NCI-H524 treated with DMSO at 0.1 percent for 48 hours (cell line): ENCODE measurements at places on chromosomes 2 and 18.

DNA sequence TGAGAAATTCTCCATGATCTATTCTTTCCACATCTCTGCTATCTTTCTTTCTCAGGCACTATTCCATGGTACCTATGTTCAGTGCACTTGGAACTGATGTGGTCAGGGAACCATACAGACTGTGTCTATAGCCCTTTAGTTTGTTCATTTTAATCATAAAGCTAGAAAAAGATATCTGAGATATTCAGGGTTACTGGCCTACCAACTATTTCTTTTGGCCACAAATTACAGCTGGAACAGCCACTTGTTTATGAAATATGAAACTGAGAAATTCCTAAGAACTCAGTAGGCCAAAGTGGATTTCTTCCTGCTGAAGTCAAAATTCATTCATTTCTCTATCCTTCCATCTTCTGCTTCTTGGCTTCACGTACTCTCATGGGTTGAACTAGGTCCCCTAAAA lies 22.8 kb upstream of the LYPD1 start:
- DNase-seq, result no peak

DNA sequence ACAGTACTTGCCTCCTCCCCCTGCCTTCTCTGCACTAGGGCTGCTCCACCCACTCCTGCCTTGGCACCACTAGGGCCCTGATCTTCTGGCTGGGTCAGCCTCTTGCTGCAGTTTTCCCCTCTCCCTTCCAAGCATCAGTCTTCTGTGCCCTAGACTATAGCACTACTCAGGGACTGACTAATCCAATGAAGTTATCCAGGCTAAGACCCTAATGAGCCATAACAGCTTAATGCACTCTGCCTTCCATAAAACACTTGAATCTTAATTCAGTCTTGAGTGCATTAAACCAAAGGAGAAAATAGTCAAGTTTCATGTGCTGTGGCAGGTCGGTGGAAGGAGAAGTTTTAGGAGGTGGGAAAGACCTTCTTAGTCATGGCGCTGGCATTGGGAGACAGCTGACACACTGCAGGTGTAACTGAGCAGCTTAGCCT lies 95.7 kb downstream of the BIN1 start:
- DNase-seq, result peak; percentile 93

GRCh38 chr2:168592181-168592831 lies 136.2 kb downstream of the CERS6 start:
- DNase-seq, result no peak

GRCh38 chr18:50013363-50014138 lies 181.4 kb downstream of the MYO5B start:
- no peak for DNase-seq

- DNase-seq, result no peak
These were observed 86.5 kb upstream of the ACAA2 start for GRCh38 chr18:49899657-49900330.

DNA sequence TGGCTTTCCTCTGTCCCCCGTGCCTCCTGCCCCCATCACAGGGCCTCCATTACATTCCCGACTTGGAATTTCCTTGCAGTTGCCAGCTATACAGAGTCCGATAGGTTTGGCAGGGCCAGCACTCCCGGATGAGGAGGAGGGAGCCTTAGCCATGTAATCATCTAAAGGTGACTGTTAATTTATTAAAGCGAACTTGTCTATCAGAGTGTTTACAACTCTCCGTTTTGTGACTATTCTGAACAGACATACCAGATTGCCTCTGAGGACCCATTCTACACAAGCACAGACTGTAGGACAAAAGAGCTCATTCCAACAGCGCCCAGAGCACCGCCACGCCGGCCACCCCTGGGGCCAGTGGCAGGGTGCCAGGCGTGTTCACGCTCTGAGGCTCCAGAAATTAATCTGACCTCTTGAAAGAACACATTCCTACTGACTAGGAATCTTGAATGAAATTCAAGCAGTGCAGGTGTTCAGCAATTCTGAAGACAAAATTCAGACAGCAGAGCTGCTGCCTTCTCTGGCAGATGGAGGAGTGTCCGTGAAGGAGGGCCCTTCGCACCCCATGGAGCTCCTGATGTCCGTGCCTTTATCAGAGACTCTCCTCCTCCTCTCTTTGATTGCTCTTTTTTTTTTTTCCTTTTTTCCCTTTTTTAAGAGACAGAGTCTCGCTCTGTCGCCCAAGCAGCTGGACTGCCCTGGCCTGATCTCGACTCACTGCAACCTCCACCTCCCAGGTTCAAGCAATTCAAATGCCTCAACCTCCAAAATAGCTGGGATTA lies 58.1 kb upstream of the RALBP1 start:
- DNase-seq, result peak; percentile 56

- no peak for DNase-seq
These were observed 42.0 kb downstream of the NDUFA10 start for GRCh38 chr2:239983004-239983778.

DNA sequence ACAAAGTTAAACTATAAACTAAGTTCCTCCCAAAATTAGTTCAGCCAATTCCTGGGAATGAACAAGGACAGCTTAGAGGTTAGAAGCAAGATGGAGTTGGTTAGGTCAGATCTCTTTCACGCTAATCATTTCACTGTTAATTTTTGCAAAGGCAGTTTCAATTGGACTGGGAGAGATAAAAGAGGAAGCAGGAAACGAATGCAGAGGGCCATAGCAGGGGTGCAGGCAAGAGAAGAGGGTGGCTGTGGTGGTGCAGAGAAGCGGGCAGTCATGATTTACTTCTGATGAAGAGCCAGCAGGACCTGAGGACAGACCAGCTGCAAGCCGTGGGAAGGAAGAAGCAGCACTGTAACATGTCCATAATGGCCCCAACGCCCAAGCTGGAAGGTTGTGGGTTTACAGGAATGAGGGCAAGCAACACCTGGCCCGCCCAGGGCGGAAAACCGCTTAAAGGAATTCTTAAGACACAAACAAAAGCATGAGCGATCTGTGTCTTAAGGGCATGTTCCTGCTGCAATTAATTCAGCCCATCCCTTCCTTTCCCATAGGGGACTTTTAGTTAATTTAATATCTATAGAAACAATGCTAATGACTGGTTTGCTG lies 4.1 kb upstream of the RMP24 start:
- no peak for DNase-seq

- DNase-seq, result peak; percentile 19
These were observed 56.7 kb upstream of the ACKR3 start for GRCh38 chr2:236512902-236513435.

- DNase-seq, result no peak
These were observed 427.9 kb downstream of the PLCL1 start for GRCh38 chr2:198232281-198232680.

DNA sequence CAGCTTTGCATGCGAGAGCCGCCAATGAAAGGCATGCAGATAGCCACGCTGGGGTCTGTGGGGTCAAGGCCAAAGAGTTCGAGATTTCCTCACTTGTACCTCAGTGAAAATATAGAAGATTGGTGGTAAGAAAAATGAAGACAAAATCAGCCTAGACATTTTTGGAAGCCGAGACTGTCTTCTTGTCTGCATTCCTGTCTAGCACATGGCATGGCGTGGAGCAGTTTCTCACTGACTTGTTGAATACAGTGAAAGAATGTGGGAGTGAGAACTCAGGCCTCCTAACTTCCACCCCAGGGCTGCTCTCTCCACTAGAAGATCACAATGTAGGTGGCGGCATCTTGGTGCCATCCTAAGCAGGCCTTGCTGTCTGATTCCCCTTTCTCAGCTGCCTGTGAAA lies 740.8 kb upstream of the HS6ST1 start:
- DNase-seq, result no peak

DNA sequence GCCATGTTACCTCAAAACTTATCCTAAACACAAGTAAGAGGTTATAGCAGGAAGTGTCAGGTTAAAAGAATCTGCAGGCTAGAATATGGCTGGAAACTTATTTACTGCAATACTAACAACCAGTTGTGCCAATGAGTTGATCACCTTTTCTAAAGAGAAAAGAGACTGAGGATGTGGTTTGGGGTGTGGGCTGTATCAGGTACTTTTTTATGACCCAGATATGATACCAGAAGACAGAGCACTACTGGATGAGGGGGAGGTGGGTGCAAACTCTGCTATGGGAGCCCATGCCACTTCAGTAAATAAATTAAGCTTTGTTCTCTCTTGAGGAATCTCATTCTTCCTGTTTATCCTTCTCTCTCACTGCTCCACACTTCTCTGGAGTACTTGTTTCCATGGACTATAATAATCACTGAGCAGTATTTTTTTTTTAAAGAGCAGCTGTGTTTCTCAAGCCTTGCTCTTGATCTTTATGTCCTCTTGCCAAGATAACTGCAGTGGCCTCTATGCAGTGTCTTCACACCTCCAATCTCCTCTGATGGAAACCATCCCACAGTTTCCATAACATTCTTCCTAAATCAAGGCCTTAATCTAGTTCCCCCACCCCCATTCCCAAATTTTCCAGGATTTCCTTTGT lies 51.2 kb upstream of the NOSTRIN start:
- DNase-seq, result no peak

DNA sequence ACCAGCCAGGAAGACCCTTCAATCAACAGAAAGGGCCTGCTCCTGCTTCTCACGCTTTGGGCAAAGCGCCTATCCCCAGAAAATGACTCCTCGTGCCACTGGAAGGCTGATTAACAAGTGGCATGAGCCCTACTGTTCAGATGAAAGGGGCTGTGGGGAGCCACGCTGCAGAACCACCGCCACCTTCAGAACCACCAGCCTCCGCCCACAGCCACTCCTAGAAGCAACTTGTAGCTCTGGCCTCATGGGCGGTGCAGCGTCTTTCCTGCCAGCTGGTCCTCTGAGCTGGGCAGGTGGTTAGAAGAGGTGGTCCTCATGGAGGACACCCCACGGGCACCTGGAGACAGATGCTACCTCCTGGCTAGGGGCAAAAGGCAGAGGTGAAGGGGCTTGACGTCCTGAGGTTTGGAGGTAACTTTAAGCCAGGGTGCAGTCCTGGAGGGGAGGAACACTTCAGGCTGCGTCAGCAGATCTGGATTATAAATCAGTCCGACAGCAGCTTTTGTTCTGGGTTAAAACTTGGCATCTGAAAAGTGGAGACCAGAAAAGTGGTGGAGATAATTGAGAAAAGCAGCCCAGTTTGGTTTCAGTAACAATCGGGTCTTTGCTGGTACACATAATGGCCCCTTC lies 861 bp upstream of the SEMA4C start:
- no peak for DNase-seq

DNA sequence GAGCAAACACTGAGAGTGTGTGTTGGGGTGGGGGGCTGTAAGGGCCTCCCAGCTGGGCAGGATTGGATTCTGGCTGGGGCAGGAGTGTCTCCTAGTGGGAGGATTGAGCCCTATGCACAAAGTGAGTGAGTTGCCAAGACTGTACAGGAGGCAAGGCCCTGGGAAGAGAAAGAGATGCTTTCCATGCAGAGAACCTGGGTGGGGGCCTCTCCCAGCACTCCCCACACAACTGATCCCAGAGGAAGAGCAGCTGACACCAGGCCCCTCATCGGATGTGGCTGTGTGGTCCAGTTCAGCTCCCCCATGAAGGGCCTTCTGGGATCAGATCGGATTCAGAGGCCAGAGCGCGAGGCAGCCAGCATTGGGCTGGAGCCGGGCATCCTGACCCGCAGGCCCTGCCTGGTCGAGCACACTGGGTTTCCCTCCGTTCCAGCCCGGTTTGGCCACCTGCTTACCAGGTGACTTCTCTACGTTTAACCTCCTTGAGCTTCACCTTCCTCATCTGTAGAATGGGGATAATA lies 49.4 kb upstream of the FAHD2A start:
- no peak for DNase-seq

DNA sequence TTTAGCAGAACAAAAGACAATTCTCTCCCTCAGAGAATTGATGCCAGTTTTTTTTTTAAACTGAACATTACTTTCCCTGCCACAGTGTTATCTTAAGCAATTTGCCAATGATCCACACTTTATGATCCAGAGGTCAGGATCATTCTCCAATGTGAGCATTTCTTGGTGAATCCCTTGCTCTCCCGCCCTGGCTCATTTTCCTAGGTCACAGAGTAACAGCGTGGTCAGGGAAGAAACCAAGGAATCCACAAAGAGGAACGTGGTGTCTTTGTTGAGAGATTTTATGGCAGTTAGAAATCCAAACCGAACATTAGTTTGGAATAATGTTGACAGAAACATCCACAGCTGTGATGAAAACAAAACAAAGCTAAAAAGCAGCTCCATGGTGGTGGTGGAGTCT lies 250.3 kb downstream of the TTC32 start:
- DNase-seq, result no peak

GRCh38 chr2:235493402-235493774 lies 455 bp upstream of the AGAP1 start:
- DNase-seq, result no peak

DNA sequence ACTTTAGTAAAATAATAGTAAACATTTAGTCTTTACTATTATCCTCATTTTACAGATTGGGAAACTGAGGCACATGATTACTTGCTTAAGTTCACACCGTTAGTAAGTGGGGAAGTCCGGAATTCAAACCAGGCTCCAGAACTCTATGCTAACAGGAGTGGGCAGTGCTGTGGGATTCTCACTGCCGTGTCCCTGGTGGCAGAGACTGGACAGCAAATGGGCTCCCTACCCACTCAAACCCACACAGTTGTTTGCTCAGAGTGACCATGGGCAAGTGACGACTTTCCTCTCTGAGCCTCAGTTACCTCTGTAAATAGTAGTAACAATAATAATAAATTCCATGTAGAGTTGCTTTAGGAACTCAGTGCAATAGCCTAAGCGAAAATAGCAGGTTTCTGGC lies 24.0 kb downstream of the MAIP1 start:
- no peak for DNase-seq

DNA sequence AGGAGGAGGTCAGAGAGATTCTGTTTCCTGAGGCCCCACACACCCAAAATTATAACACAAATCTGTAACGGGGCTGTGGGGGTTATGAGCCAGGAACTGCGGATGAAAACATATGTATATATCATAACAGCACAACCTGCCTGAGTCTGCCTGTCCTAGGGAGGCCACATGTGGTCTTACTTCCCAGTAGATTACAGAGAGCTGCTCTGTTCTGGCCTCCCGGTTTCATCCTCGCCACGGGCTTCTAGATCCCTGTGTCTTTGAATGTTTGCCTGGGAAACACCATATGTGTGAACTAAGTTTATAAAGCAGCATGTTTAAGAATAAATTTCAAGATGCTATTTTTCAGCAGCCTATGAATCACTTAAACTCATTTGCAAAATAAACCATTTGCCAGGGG lies 124.0 kb downstream of the TMEM200C start:
- no peak for DNase-seq

GRCh38 chr2:5042666-5043440 lies 649.3 kb upstream of the SOX11 start:
- no peak for DNase-seq

DNA sequence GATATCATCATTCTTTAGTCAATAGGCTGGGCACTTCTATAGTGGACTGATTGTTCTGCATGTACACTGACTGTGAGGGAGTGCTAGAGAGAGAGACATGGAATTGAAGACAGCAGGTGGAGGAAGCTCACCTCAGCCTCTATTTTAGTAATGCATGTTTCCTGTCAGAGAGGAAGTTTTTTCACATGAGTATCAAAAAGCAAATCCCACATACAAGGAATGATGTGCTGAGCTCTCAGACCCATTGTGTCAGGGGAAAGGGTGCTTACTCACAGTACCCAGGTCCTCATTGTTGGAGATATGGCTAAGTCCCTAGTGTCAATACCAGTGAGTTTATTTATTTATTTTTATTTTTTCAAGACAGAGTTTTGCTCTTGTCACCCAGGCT lies 9.9 kb upstream of the CDK15 start:
- no peak for DNase-seq
